ENCODE measurements at places on chromosomes 2 and 18.

DNA sequence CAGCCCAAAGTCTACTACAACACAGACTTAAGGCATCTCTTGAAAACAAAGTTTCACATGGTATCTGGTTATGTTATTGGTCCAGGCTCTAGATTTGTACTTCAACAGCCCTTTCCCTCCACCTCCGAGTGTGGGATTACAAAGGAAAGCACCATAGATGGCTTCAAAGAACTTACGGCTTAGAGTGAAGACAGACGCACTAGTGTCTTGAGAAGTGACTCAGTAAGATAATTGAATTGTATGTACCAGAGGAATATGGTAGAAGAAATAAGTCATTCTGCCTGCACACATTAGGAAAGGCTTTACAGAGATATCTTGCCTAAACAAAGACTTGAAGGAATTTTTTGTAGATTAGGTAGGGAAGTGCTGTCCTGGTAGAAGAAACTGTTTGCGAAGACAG lies 392.3 kb upstream of the TNP1 start:
- no peak for DNase-seq

- peak; percentile 12 for DNase-seq
Measured at GRCh38 chr2:85132834-85133637, at the start of gene TCF7L1. Gene TCF7L1 (plus strand): TSS chr2:85133392. CDS start chr2:85133685, 293 bp downstream.

DNA sequence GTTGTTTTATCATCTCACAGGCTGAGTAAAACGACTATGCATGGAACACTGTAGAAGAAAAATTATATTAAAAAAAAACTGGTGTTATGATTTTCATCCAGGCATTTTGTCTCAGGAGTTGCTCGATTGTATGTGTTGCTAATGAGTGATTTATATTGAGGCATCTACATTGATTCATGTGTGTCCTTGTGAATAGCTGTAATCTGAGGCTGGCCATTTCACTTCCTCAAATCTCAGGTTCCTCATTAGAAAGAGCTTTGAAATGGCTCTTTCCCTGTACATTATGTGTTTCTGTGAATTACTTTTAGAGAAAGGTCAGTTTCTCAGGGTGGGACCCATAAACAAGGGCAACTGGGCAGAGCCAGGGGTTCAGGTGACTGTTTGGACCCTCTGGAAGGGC lies 2.3 kb downstream of the IL18R1 start:
- no peak for DNase-seq

- DNase-seq = no peak
Measured at GRCh38 chr2:8578335-8579244, 103.3 kb upstream of the ID2 start.
